Activated CD4-positive, alpha-beta T cell treated with anti-CD3 and anti-CD28 coated beads, Interleukin-2, amount 50 U/mL, for 48 hours (primary cell): ENCODE measurements at places on chromosomes 5 and 9.

- no peak for DNase-seq
These were observed 193.2 kb upstream of the KIF2A start for GRCh38 chr5:62112689-62113228.

- DNase-seq: no peak
These were observed 18.3 kb upstream of the NDST1 start for GRCh38 chr5:150489360-150490295.

GRCh38 chr9:129596541-129597331 lies 24.2 kb downstream of the C9orf50 start:
- no peak for DNase-seq

DNA sequence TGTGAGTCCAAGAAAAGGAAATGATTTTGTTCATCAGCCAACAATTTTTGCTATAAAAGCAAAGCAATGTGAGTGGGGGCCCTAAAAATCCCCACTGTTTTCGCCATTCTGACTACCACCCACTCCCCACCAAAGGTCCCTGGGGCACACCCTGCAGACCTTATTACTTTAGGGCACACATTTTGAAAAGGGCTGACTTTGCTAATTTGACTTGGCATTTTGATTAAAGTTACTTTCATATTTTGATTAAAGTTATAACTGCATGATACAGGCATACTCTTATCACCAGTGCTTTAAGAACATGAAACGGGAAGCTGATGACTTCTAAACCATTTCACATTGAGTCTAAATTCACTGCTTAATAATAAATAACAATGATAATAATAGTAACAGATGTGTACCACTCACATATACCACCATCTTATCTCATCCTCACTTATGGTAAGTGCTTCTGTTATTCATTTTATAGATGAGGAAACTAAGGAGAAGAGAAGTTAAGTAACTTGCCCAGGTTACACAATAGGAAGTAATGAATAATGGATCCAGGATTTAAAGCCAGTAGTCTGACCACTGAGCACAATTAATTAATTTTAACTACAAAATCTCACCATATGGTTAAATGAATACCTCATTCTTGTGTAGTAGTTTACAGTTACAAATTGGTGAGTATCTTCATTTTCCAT lies 25.4 kb upstream of the NR3C1 start:
- no peak for DNase-seq

DNA sequence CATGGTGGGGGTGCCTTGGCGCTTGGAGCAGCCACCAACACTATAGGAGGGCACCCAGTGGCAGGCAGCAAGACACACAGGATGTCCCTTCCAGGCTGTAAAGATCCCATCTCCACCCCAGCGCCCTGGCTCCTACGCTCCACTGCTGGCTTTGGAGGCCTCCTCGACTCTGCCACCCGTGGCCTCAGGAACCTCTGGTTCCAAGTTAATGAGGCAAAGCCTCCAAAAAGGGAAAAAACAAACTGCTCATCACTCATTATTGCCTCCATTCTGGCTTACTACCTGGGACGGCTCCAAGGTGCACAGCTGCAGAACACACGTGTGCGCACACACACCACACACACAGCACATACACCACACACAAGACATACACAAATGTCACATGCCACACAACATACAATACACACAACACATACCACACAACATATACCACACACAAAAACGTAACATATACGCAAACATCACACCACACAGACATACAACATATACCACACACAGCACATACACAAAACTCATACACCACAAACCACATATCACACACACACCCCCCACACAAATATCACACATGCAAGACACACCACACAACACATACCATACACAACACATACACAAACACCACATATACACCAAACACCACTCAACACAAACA lies 45.3 kb downstream of the ROR2 start:
- DNase-seq: no peak

- DNase-seq: no peak
These were observed 17.2 kb upstream of the HK3 start for GRCh38 chr5:176916337-176916736.

DNA sequence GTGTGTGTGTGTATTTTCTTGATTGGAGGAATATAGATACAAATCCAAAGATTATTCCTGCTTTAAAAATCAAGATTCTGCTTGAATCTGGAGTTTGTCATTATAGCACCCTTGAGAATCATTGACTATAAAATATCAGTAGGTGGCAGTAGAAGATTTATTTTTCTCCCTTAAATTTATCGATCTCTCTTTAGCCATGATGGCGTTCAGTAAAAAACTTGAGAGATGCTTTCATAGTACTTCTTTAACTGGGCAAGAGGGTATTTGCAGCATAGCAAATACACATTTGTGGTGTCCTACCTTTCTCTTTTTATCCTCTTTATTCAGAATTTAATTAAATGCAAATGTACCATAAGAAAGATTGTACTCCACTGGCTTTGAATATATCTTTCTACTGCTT lies 307.7 kb downstream of the ADGRV1 start:
- no peak for DNase-seq

DNA sequence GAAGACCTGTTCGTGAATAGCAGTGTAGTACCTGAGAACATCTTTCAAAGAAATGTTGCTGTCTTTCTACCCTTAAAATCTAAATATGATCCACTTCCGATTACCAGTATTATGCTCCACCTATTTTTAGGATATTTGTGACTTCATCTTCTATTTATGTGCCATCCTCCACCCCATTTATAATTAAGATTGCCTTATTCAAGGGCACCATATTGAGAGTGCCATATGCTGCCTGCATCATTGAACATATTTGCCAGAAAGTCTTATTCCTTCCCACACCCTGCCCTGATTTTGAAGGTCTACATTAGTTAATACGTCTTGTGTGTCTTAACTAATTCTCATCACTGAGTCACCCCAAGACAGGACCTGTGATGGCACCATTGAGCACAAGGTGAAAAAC lies 1076.7 kb downstream of the CDH12 start:
- DNase-seq: no peak

- no peak for DNase-seq
These were observed 397.8 kb downstream of the ARRDC3 start for GRCh38 chr5:90985341-90985740.

DNA sequence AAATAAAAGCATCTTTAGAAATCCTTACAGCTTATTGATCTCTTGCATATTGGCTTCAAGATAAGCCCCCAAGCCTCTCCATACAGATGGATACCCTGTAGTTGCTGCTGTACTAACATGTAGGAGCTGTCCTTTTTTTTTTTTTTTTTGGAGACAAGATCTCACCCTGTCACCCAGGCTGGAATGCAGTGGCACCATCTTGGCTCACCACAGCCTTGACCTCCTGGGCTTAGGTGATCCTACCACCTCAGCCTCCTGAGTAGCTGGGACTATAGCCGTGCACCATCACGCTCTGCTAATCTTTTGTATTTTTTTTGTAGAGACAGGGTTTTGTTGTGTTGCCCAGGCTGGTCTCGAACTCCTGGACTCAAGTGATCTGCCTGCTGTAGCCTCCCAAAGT lies 35.4 kb downstream of the SNX30 start:
- DNase-seq: no peak

- DNase-seq: no peak
These were observed 3.6 kb upstream of the NR5A1 start for GRCh38 chr9:124510650-124511425.

DNA sequence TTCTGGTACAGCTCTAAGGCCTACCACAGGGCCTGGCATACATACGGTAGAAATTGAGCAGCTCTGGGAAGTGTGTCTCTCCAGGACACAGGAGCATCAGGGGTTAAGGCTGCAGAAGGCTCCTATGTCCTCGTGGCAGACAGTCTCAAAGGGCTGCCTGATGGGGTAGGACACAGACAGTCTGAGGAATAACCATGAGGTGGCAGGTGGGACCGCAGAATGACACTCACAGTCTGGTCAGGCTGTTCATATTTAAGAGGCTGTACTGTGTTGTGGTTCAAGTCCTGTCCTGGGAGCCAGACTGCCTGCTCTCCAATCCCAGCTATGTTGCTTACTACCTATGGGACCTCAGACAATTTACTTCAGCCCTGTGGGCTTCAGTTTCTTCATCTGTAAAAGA lies 217.1 kb downstream of the TRIM32 start:
- no peak for DNase-seq

DNA sequence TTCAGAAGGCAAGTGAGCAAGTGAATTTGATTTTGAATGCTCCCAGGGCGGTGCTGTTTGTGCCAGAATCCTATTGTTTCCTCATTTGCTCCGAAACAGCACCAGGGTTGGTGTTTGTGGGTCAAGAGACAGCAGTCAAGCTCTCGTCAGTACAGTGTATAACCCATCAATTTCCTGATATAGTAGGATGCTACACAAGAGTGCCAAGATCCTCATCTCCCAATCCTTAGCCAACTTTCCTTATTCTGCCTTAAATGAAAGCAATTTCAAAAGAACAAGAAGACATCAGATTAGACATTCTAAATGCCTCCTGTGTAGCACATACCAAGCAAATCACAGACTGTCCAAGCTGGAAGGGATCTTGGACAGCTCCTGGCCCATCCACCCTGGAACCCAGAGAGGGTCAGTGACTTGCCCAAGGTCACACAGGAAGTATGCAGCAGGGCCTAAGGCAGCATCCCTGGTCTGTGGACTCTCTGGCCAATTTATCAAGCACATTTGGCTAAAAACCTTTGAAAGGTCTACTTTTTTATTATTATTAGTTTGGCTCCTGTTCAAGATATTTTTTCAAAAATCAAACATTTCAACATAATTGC lies 4.5 kb downstream of the WHRN start:
- DNase-seq: no peak

DNA sequence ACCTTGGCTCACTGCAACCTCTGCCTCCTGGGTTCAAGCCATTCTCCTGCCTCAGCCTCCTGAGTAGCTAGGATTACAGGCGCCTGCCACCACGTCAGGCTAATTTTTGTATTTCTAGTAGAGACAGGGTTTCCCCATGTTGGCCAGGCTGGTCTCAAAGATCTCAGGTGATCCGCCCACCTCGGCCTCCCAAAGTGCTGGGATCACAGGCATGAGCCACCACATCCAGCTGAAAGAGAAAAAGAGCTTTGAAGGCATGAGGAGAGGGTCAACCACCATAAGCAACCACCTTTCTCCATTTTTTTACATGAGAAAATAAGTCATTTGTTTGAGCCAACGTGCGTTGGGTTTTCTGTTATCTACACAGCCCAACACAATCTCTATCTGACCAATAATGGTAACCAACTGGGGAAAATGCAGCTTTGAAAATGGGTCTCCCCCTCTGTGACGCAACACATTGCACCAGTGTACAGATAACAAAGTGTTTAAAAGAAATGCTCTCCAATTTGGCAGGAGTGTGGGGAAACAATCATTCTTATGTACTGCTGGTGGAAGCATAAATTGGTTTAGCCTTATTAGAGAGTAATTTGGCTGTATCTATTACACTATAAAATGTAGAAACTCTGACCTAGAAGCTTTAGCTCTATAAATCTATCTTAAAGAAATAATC lies 45.8 kb upstream of the ZBTB43 start:
- DNase-seq: no peak

DNA sequence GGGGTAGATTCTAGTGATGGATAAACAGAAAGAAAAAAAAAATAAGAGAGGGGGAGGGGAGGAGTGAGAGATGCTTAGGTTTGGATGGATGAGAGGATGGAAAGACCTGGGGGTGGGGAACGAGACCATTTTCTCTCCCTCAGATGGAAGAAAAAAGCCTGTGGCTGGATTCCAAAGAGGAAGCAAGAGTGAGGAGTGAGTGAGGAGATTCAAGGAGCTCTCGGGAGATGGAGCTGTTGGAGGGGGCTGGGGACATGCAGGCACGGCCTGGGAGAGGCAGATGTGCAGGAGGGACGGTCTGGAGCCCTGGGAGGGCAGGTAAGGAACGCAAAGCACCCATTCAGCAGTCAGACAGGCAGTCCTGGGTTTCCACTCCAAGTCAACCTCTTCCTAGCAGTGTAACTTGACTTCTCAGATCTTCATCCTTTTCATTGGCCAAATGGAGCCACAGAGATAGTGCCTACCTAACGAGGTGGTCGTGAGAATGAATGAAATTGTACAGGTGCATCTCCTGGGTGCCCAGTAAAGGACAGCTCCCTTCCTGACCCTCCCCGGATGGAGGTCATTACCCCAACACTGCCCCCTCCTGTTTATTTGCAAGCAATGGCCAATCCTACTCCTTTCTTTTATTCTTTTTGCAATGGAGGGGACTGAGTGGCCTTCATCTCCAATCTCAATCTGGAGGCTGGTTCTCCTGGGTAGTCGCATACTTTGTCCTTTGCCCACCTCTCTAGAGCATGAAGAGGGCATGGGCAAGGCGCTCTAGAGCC lies 52.2 kb downstream of the PCDH1 start:
- no peak for DNase-seq

DNA sequence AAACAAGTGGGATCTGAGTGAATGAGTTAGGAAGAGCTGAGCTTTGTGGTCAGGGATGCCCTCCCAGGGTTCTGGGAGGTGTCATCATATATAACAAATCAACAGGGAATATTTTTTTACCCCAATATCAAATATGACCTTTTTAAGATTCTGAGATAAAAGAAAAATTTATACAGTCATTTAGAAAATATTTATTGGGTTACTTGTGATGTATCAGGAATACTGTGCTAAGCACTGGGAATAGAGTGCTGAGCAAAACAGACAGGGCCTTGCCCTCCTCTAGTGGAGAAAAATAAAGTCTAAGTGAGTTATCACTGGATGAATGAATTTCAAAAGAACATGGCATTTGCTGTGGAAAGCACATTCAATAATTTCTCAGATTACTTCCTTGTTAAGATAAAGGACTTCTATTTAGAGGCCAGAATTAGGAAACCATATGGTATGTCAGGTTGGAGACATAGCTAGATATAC lies 102.9 kb downstream of the BOD1 start:
- DNase-seq: no peak

- DNase-seq: no peak
These were observed 10.5 kb downstream of the NR2F1-AS1 start for GRCh38 chr5:93570294-93571113.

GRCh38 chr9:99860266-99860665 lies 38.6 kb downstream of the NR4A3 start:
- no peak for DNase-seq
